ENCODE measurements at places on chromosomes 4 and X.

DNA sequence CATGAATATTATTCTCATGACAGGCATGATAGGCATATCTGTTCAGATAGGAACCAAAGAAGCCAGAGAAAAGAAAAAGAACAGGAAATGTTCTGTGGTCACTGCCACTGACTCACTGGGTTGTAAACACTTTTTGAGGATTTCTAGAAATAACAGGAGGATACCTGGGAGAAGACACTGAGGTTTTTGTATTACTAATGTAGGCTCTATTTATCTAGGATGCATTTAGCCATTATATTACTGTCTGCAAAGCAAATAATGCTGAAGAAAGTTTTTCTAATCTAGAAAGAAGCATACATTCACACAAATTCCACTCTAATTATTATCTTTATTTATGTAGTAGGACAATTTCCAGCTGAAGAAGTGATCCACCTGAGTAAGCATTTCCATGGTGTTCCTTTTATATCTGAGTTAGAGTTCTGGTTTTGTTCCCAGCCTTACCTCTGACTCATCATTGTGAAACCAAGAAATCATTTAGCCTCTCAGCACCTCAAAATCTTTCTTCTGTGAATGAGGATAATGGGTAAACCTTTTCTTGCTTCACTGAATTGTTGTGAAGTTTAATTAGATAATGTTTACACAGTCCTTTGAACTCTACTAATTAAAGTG is 40.2 kb upstream of the EPGN start:
- DNase-seq = no peak

GRCh38 chrX:69131886-69132285 is 33.4 kb downstream of the PJA1 start:
- DNase-seq = no peak

GRCh38 chr4:26058537-26058936 is 144.5 kb downstream of the SMIM20 start:
- peak; percentile 59 for DNase-seq

DNA sequence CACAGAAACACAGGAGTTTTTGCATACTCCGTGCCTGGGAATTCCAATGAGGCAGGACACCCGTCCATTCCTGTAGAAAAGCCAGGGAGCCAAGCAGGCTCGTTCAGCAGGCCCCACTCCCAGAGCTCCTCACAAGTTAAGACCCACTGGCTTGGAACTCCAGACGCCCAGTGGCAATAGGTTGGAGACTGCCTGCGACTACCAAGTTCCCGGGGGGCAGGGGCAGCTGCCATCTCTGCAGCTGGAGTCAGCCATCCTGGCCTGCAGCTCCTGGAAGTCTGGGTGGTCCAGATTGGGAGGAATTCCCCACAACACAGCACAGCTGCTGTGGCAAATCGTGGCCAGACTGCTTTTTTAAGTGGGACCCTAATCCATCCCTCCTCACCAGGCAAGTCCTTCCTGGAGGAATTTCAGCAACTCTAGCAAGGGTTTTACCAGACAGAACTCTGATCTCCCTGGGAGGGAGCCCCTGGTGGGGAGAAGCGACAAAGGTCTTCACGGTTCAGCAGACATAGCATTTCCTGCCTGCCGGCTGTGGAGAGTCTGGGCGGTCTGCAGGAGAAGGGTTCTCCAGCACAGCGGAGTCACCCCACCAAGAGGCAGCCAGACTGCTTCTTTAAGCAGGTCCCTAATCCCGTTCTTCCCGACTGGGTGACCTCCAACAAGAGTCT is 231.9 kb downstream of the STPG2 start:
- DNase-seq = no peak

DNA sequence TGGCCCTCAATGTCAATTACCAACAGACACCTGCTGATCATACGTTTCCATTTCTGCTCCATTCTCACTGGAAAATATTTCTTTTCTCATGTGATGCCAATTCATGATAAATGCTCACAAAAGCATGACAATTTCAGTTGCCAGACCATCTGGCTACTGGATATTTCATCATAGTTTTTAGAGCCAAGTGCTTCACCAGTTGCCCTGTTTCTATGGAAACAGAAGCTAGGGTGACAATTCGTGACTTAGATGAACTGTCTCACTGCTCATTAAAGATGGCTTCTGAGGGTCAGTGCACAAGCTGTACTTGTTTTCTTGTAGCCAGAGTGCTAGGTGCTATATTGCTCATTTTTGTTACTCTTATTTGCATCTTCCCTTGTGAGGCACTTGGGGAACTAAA is 184.9 kb downstream of the COMMD8 start:
- DNase-seq = no peak

Measured in left lobe of liver (tissue), 2 donors.